ENCODE measurements at places on chromosomes 11 and 22. TPM values are rescaled to one million over a fixed set of nuclear protein-coding genes. Genes with fewer than 3 reads are reported as not detected.

- DNase-seq, result no peak
These were observed 5.3 kb upstream of the IFITM3 start for GRCh38 chr11:325796-326591.

- DNase-seq, result peak; percentile 39
These were observed 583 bp downstream of the APLP2 start for GRCh38 chr11:130070109-130070845.

Gene CADM1
- total RNA-seq, result 20.3 TPM

DNA sequence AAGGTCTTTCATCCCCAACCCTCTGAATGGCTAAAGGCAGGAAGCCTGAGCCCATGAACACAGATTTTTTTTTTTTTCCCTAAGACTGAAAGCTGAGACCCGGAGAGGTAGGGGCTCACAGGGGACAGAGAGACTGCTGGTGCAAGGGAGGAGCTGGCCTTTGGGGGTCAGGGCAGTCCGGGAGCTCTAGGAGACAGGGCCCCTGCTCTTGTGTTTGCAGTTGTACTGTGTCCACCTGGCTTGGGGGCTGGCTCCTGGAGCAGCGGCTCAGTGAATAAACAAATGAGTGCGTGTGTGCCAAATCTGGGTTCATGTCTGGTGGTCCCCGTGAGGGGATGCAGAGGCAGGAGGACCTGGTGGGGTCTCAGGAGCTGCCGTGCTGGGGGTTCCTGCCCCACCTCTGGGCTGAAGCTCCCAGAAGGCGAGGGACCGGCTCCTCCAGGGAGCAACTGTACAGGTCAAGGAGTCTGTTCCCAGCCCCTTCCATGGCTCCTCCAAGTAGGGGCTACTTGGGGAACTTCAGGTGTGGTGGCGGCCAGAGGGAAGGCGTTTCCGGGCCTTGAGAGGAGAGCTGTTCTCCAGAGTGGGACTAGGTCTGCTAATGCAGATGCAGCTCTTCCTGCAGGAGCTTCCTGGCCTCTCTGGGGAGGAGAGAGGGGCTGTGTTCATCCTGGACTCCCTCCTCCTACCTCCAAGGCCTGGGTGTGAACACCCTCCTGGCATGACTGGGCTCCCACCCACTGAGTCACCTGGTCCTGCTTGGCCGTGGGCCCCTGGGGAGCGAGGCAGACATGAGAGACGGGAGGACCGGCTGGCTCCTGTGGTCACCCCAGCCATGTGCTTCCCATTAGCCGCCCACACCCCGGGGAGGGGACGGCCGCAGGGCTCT lies 57.6 kb downstream of the FBXO7 start:
- peak; percentile 84 for DNase-seq

Gene HTR3A
- 0.29 TPM for total RNA-seq

- DNase-seq, result no peak
These were observed 57.0 kb downstream of the MYH9 start for GRCh38 chr22:36330655-36331305.

DNA sequence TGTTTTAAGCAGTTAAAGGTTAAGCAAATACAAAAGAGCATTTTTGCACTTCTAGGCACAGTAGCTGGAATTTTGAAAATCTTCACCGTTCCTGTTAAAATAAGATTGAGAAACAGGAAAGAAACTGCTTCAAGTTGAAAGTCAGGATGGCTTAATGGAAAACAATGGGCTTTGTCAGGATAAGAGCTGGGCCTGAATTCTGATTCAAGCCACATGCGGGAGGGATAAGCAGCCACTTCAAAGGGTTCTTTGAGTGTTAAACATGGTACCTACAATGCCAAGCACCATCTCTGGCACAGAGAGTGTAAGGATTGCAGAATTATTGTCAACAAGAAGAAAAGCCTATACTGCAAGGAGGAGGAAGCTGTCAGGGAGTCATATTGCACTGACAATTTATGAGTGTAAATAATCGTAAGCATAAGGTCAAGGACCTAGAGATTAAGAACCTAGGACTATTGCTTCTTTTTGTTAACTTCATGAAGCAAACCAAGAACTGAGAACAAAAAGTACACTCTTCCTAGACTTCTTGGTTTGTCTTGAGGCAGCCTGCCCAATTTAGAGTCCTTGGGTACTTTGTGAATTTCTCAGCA lies 32.5 kb downstream of the MPPED2 start:
- no peak for DNase-seq

DNA sequence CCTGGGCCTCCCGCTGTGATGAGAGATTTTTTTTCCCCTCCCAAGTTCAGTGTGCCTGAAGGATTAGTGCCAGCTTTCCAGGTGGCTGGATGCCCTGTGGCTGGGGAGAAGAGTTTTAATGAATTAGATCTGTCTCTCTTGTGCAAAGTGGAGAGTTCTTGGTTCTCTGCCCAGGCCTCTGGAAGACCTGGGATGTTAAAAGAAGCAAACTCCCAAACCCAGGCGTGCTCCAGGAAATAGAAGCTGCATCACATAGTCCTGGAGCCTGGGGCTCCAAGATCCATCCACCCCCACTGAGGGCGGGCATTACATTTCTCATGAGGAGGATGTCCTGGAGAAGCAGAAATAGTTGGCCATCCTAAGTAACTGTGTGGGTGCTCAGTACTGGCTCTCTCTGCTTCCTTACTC lies 30.6 kb downstream of the SDHAF2 start:
- no peak for DNase-seq

DNA sequence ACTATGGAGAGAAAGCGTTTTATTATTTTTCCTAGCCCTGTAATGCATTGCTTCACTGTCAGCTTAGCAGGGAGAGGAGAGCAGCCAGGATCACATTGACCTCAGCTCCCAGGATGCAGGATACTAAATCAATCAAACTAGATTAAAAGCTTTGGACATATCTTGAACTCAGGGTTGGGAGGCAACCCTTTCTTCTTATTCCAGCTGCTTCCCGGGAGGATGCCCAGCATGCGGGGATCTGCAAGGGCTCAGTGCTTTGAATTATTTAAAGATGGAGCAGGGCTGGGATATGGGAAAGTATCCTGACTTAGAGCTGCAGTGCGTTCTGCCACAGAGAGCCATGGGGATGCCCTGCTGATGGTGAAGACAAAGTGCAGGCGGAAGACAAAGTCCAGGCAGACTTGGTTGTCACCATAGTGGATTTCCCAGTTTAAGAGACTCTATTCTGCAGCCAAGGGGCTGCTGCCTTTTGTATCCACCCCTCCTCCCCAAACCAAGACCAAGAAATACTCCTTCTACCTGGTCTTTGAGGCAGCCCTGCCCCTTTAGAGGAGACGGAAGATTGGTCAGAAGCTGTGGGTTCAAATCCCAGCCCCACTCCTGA lies 1035.0 kb downstream of the TBC1D22A start:
- DNase-seq, result no peak

Data from mucosa of gallbladder (tissue), 1 donor.